Fibroblast of lung (primary cell): ENCODE measurements at places on chromosomes 3 and 15. TPM values are rescaled to one million over a fixed set of nuclear protein-coding genes. Genes with fewer than 3 reads are reported as not detected.
A peak's percentile ranks its signal among the peaks of the same experiment; 100 is the strongest.

GRCh38 chr3:60090548-60090947 is 1040.7 kb upstream of the CFAP20DC start:
- DNase-seq = no peak

Gene ADAMTS7
- 5.1 and 7.9 TPM in 2 replicates for total RNA-seq

Gene SERPINI2
- not detected in 2 replicates for total RNA-seq

Gene CADPS
- total RNA-seq = 33.1 and 63.1 TPM in 2 replicates

- no peak for DNase-seq
Observed at GRCh38 chr3:127320529-127321121, 32.8 kb upstream of the PRR20G start.

DNA sequence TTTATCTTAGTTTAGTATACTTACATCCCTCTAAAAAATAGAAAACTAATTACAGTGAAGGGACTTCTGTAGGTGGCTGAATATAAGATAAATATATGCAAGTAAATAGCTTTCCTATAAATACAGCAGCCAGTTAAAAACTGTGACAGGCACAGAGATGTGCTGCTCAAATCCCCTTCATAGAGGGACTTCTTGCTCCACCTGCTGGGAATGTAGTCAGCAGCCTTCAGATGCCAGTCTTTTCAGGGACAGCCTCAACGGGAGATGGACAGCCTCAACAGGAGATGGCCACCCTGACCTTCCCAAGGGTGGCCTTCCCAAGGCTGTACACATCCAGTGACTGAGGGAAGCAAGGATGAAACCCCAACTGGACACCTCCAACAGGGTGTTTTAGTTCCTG is 15.7 kb upstream of the PRR23E start:
- DNase-seq = no peak

Gene GRM7
- total RNA-seq = 0.26 TPM in 1 of 2 replicates, not detected in the other

- DNase-seq = peak; percentile 93
Observed at GRCh38 chr15:38029736-38030135, 95.3 kb downstream of the TMCO5A start.

Gene BFSP2
- not detected in 2 replicates for total RNA-seq

Gene CCDC39
- total RNA-seq = under 0.01 TPM in 2 replicates

- no peak for DNase-seq
Observed at GRCh38 chr15:45326280-45326679, 52.1 kb downstream of the GATM start.

Gene PSTPIP1
- 0.77 and 1.5 TPM in 2 replicates for total RNA-seq

GRCh38 chr3:157469561-157470294 is 33.1 kb downstream of the PTX3 start:
- DNase-seq = no peak

Gene SEMA3G
- total RNA-seq = under 0.01 and 0.17 TPM in 2 replicates

- no peak for DNase-seq
Observed at GRCh38 chr3:139199421-139200010, 144.3 kb upstream of the MRPS22 start.

- no peak for DNase-seq
Observed at GRCh38 chr3:29565236-29565635, 284.4 kb downstream of the RBMS3 start.
